ENCODE measurements at places on chromosomes 5 and 9. TPM values are rescaled to one million over a fixed set of nuclear protein-coding genes. Genes with fewer than 3 reads are reported as not detected.

DNA sequence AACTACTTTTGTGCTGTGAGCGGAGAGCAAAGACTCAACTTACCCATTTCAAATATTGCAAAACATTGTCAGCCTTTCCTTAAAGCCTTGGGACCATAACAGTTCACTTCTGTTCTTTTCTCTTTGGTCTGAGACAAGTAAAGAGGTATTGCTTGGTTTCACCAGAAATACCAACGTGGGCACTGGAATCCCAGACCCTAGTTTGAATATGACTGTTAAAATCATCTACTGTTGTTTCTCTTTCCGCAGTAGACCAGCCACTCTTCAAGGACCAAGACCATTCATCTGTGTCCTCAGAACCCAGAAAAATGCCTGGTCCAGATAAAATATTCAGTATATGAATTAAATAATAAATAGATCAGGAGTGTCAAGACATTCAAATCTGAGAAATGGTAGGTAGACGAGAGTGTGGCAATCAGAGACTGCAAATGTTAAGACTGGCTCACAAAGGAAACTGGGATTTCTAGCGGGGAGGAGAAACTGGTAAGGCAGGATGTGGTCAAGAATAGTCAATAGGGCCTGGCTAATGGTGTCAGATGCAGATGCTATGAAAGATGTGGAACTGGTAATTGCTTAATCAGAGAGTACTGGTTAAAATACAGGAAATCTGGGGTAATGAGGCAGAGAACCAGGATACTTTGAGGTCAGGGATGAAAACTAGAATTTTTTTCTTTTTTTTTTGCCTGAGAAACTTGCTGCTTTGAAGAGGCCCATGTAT is 82.1 kb upstream of the IL33 start:
- DNase-seq, result no peak

DNA sequence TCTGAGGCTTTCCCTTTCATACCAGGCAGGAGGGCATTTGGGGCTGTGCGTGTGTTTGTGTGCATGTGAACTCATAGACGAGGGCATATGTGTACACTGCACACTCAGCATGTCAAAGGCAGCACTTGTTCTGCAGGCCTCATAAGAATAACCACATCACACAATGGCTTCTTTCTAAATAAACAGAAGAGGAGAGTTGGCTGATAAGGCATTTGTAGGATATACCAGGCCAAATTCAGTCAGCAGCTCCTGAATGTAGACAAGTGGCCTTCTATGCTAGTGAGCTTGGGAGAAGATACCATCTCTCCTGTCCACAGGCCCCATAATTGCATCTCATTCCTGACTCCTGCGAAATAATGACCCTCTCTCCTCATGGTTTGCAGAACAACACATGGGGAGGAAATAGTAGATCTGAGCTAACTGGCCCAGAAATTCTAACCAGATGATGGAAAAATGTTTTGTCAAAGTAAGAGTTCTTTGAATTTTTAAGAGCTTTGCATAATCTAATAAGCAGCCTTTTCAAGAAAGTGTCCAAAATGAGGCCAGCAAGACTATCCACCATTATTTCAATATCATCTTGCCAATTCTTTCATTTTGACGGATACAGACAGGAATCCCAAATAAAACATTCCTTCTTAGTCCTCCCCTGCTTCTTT is 60.5 kb upstream of the GAS1 start:
- DNase-seq, result no peak

GRCh38 chr5:151707567-151707966 is 20.9 kb upstream of the SPARC start:
- peak; percentile 97 for DNase-seq

DNA sequence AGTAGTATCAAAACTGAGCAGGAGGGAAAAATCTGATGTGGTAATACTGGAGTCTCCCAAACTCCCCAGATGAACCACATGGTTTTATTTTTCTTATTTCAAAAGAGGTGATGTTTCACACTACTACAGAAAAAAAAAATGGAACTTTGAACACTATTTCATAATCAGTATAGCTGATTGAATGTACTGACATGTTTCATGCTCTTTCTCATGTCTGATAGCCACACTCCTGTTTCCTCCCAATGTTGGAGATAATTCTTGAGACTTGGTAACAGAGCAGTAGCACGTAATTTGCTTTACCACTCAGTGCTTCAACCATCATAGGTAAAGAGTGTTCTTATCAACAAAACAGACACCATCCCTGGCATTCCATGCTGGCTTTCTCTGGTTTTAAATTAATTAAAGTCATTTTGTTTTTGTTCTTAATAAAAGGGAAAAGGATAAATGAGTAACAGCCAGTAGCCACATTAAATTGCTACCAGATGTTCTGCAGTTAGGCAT is 85.2 kb downstream of the MUSK start:
- DNase-seq, result no peak

DNA sequence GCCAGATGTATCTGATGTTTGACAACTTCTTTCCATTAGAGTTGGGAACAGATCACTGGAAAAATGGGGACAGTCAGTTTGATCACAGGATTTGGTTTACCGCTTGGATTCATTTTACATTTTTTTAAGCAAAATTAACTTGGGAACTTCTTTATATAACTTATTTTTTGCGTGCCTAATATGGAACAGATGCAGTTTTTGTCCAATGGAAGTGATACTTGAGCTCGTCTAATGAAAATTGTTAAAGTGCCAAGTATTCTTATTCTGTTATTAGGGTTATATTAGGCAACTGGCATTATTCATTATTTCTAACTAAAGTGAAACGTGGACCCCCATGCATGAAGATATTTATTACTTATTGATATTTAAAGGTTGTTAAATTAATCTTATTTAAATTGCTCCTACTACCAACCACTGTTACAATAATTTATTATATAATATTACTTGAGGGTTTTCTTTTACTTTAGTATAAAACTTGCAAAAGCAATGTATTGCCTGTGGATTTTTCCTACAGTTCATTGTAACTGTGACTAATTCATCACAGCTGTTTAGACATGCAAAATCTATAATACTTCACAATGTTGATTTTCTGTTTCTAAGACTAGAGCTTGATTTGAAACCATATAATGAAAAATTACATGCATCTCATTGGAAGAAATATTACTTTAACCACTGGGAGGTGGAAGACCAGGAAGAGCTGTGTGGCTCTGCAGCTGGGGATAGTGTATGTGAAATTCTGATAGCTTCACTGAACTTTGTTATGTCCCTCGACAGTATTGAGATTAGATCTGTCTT is 787.3 kb upstream of the WWC1 start:
- DNase-seq, result no peak

DNA sequence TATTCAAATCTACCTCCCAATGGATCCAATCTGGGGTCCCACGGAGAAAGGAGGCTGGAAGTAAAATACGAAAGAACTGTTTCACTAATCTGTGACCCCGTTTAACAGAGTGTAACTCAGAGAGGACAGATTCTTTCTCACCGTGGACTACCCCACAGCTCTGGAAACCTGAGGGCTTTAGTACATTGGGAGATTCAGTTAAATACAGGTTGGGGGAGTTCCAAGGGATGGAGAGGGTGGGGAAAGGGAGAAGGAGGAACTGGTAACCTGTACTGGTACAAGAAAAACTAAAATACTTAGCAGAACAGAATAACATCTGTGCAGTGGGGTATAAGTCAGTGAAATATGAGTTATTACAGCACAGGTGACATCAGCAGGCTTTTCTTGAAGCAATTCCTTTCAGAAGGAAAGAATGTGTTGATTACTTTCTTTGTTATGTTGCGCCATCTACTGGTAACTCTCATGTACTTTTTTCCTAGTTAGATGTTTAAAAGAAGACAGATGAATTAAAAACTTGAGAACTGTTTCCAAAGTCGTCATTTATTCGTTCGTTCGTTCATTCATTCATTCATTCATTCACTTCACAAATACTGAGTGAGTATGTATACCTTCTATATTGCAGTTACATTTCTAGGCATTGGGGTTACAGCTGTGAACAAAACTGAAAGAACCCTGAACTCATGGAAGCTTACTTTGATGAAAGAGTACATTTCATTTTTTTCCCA is 30.0 kb upstream of the STOM start:
- peak; percentile 84 for DNase-seq

The ANKRD18B gene
- total RNA-seq, result 11.7 TPM

- DNase-seq, result no peak
Observed at GRCh38 chr9:79201636-79202035, 370.1 kb upstream of the TLE4 start.

- DNase-seq, result peak; percentile 83
Observed at GRCh38 chr9:118650417-118650816, 718.8 kb downstream of the BRINP1 start.

- no peak for DNase-seq
Observed at GRCh38 chr5:110514030-110514429, 212.4 kb downstream of the TMEM232 start.

DNA sequence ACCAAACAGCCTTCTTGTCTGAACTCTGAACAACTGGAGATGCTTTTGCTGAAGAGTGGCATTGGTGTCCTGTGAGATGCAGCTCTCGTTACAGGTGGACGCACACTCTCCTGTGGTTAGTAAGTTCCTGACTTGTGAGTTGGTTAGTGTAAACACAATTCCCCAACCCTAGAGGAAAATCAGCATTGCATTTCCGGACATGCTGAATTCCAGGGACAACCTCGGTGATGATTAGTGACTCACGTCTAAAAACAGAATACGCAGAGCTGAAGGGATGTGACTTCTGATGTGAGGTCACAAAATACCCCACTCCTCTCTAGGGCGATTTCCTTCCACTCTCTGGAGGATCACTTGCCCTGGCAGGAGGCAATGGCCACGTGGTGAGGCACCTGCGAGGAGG is 5.0 kb downstream of the OR2V2 start:
- DNase-seq, result no peak

The DNM1 gene
- not detected for total RNA-seq

GRCh38 chr9:25716220-25716872 is 38.1 kb upstream of the TUSC1 start:
- no peak for DNase-seq

GRCh38 chr5:108303086-108303485 is 78.8 kb downstream of the FBXL17 start:
- DNase-seq, result no peak

GRCh38 chr5:127840809-127841208 is 137.6 kb downstream of the CCDC192 start:
- no peak for DNase-seq

- peak; percentile 82 for DNase-seq
Observed at GRCh38 chr5:150783422-150783928, 4.9 kb downstream of the SMIM3 start.

GRCh38 chr9:113542741-113543140 is 79.2 kb downstream of the RGS3 start:
- no peak for DNase-seq

- DNase-seq, result no peak
Observed at GRCh38 chr5:133697536-133698258, 85.4 kb upstream of the FSTL4 start.

DNA sequence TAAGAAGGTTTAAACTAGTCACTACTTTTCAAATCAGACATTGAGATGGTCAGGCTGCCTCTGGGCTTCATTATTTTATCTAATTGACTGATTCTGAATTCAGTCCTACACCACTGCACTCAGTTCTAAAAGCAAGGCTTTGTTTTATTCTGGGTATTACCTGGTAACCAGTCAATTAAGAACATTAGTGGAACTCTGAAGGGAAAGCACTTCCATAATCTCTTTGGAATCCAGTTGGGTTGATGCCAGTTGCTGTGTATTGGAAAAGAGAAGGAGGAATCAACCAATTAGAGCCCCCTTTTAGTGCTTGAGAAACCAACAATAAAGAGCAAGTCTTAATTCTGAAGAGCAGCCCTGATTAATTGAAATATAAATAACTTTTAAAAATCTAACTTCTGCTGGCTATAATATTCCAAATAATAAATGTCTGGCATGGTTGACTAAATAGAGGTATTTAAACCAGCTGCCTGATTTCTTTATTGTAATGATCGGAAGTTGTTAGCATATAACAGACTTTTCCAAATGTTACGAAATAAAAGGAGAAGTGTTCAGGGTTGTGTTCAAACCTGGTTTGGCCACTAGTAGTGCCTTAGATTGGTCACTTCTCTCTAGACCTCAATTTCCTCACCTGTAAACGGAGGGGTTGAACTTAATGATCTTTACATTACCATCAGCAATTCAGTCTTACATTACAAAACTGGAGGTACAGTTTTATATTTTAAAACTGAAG is 32.0 kb downstream of the CPEB4 start:
- DNase-seq, result peak; percentile 41

GRCh38 chr5:138068742-138069600 is 14.9 kb upstream of the WNT8A start:
- peak; percentile 80 for DNase-seq

The LHX3 gene
- not detected for total RNA-seq

DNA sequence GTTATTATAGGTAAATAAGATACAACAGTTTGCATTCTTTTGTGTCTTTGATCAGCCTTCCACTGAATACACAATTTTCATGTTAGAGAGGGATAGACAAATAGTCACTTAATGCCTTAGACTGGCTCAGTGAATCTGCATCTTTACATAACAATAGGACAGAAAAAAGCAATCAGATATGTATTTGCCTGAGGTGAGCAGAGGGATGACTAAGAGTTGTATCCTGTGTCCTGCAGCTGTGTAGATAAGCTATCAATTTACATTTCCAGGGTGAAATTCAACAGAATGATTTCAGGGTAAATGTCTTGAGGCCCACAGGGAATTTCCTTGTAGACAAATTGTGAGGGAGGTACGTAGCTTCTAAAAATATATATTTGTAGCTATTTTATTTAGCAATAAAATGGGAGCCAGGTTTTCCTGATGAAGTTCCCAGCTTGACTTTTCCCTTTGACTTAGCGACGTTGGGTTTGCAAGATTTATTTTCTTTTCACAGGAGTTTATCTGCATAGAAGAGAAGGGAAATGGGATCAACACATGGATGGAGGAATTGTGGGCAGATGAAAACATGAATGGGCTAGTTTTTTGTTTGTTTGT is 586.1 kb upstream of the CDH6 start:
- DNase-seq, result no peak

DNA sequence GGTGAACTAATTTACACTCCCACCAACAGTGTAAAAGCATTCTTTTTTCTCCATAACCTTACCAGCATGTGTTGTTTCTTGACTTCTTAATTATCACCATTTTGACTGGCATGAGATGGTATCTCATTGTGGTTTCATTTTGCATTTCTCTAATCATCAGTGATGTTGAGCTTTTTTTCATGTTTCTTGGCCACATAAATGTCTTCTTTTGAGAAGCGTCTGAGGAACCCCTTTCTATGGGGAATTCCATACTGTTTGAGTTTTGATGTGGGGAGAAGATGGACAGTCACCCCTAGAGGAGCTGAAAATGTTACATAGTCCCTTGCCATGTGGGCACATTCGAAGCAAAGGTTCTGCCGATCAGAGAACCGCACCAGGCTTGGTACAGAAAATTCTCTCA is 207.0 kb upstream of the SLC30A5 start:
- no peak for DNase-seq

The SPINK5 gene
- not detected for total RNA-seq

DNA sequence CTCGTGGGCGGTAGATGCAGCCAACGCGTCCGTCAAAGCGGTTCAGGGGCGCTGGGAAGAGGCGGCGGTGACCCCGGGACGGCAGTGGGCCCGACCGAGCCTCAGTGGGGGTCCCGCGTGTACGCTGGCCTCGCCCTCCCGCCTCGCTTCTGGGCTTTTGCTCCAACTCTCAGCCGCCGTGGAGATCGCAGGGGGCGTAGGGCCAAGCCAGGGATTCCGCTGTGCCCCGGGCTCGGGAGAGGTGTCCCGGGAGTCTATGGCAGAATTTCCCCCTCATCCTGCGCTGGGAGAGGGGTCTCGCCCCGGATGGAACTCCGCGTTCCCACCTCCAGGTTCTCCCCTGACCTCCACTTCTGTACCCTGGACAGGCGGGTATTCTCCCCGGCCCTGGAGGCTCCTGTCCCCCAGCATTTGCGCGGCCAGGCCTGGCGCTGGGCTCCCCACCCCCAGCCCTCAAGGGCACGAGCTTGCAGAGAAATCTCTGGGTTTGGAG is 131.9 kb downstream of the MRPL36 start:
- no peak for DNase-seq

All from myocyte (in vitro differentiated cells).